ENCODE measurements at places on chromosomes 2 and 18.

DNA sequence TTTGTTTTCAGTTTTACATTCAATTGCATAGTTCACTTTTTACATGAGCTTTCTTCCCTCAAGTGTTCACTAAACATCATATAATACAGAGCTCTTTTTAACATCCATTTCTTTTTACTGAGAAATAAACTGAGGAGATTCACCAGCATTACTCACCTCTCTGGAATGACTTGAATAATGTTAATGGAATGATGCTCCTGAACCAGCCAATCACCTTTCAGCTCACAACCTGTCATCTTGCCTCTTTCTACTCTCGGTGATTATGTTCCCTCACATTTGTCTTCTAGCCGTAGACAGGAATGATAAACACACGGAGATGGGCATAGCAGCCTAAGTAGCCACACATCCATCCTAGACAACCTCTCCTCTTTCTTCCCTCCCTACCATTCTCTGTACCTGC is 301.7 kb downstream of the PAX3 start:
- DNase-seq, result no peak

DNA sequence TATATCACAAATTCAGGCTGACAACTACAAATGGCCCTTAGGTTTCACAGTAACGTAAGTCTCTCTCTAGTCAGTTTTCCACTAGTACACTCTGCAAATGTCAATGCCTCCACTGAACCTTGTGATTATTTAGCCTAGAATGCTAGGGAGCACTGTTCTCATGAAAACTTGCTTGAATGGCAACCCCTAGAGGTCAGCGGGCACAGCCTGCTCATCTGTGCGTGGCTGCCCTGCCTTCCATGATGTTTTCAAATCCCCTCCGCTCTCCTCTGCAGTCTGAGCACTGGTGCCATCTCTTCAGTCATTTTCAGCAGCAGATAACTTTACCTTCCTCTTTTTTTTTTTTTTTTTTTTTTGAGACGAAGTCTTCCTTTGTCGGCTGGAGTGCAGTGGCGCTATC is 84.1 kb upstream of the GULP1 start:
- DNase-seq, result no peak

DNA sequence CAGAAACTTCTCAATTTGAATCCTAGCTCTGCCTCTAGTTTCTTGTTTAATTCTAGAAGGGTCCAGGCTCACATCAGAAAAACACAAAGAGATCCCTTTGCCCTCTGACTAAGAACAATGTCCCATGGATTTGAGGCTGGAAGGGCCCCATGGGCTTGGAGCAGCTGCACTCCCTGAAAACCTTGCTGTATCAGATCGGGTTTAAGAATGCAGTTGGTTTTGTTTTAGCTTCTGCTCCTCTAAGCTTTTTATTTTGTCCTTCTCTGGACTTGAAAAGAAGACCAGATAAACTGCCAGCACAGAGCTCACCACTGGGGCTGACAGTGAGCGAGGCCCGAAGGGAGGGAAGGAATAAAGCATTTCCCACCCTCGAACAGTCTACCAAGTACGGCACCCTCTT is 69.2 kb upstream of the WIPF1 start:
- no peak for DNase-seq

DNA sequence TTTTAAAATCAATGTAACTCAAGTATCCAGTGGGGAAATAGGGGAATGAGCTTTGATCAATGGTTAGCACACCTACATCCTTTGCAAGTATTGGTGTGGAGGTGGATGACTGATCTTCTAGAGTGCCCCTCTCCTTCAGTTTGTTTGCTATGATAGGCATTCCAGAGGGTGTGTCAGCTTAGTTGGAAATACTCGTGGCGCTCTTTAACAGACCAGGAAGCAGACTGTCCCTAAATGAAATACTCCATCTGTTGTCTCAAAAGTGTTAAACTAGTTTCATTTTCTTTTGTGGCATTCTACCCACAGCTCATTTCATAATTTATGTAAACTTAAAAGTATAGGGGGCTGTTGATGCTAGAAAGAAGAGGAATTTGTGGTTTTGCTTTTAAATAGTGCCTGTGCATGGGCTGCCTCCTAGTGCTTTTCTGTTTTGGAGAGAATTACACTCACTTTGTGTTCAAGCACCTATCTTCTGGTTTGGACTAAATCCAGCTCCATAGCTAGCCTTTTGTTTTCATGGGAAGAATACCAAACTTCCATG is 66.2 kb downstream of the STAT1 start:
- DNase-seq, result peak; percentile 6

GRCh38 chr2:241344925-241345651 is 11.0 kb upstream of the FARP2 start:
- DNase-seq, result no peak

GRCh38 chr2:67510745-67511144 is 113.6 kb downstream of the ETAA1 start:
- DNase-seq, result no peak

- DNase-seq, result no peak
These were observed 15.5 kb upstream of the CPS1 start for GRCh38 chr2:210540900-210541289.

- DNase-seq, result no peak
These were observed 25.6 kb downstream of the KLHL29 start for GRCh38 chr2:23410596-23410995.

DNA sequence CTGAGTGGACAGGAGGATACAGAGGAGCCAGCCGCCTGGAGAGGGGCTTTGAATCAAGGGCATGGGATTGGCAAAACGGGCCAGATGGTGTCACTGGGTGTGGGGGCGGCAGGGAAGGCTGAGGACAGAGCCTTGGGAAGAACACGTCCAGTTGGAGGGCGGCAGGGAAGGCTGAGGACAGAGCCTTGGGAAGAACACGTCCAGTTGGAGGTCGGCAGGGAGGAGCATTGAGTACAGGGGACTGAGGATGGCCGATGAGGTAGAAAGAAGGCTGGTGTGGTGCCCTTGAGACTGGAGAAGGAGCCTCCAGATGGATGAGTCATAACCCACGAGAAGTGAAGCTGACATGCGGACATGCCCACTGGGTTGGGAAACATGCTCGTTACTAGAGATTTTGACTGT is 4.5 kb downstream of the HES6 start:
- DNase-seq, result no peak

GRCh38 chr2:210442457-210442856 is 34.1 kb downstream of the LANCL1 start:
- no peak for DNase-seq

GRCh38 chr18:37453752-37454151 is 111.8 kb downstream of the CELF4 start:
- no peak for DNase-seq

DNA sequence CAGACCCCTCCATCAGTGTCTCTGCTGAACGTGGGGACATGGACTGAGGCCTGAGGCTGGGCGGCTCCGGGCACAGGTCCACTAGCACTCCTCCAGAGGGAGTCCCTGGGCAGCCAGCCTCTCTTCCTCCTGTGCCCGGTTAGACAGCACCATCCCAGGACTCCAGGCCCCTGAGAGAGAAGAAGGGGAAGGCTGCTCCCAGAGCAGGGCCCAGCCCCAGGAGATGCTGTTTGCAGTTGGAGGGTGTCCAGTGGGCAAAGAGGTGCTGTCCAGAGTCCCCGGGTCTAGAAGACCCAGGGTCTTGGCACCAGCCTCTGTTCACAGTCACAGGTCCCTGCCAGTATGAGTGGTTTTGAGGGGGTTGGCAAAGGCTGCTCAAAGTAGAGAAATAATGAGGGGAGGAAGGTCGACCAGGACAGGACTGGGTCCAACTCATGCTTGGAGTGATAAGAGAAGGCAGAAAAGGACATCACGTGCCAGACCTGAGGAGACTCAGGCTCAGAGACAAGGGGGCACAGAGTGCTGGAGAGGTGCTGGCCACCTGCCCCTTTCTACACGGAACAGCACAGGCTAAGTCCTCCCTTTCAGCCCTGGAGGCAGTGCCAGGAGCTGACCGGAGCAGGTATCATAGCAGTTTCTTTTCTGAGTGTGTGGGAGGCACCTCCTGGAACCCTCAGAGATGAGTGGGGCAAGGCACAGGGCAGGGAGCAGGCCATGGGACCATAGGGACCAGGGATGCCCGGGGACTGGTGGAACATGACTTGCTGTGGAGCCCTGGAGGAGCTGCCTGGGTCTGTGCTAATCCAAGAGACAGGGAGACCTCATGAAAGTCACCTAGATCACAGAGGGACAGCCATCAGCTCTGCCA is 21.1 kb downstream of the CRACDL start:
- no peak for DNase-seq

- no peak for DNase-seq
These were observed 7.4 kb upstream of the FZD5 start for GRCh38 chr2:207777124-207777523.

GRCh38 chr2:175786471-175787124 is 215.5 kb downstream of the LNPK start:
- DNase-seq, result no peak

Measured in T-cell (primary cell).